ENCODE measurements at places on chromosomes 12 and 14.

GRCh38 chr14:80621701-80622100 lies 319.8 kb downstream of the CEP128 start:
- DNase-seq = no peak

DNA sequence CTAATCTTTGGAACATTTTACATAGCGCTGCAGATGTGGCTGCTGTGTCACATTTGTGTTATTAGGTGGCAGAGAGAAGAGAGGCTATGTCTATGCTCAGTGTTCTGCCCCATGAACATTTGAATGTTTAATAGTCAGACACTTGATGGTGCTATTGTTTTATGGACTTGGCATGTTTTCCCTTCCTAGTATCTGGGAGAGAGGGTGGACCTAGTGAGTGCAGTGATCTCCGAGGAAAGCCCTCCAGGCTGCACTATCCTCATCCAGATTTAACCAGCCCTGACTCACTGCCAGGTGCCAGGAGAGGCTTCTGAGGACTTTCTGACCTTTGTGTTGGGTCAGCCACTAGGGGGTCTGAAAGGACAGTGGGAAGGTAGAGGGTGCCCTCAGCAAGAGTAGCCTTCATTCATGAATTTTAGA lies 24.3 kb downstream of the ZFC3H1 start:
- no peak for DNase-seq

GRCh38 chr12:56234746-56235436 lies 5.0 kb downstream of the SLC39A5 start:
- DNase-seq = no peak

- no peak for DNase-seq
These were observed at the start of gene BIN2 for GRCh38 chr12:51323966-51324895. TSS of gene BIN2 (minus strand) at chr12:51324174. CDS start at chr12:51324102, 72 bp downstream.

- no peak for DNase-seq
These were observed 195.1 kb upstream of the RTL1 start for GRCh38 chr14:101098641-101099040.

GRCh38 chr12:120290609-120291305 lies 946 bp downstream of the RNU4-2 start:
- no peak for DNase-seq

DNA sequence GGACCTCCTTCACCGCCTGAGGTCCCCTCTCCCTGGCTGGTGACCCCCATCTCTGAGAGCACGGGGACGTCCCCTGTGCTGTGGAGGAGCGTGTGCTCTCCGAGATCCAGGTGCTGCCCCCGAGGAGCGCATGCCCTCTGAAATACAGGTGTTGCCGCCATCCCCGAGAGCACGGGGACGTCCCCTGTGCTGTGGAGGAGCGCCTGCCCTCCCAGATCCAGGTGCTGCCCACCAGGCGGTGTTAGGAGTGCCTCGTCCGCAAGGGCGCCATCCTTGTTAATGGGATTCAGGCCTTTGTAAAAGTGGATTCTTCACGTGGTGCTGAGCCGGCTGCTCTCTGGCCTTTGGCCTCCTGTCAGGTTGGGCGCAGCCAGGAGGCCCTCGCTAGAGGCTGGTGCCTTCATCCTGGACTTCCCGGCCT lies 10.1 kb downstream of the NOC4L start:
- DNase-seq = no peak

GRCh38 chr12:106248846-106249371 lies 1.1 kb upstream of the CKAP4 start:
- no peak for DNase-seq

DNA sequence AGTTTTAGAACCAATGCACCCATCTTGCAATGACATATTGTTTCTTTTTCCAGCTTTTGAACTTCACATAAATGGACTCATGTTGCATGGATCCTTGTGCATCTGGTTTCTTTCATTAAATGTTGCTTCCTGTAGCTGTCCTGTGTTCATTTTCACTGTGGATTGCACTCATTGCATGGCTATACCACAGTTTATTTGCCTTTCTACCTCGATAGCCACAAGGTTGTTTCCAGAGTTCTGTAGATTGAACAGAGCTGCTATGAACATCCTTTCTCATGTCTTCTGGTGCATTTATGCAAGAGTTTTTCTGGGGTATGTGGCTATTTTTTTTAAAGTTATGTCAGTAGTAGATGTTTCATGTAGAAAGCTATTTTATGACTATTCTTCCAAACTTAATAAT lies 3.5 kb upstream of the KRT81 start:
- no peak for DNase-seq

DNA sequence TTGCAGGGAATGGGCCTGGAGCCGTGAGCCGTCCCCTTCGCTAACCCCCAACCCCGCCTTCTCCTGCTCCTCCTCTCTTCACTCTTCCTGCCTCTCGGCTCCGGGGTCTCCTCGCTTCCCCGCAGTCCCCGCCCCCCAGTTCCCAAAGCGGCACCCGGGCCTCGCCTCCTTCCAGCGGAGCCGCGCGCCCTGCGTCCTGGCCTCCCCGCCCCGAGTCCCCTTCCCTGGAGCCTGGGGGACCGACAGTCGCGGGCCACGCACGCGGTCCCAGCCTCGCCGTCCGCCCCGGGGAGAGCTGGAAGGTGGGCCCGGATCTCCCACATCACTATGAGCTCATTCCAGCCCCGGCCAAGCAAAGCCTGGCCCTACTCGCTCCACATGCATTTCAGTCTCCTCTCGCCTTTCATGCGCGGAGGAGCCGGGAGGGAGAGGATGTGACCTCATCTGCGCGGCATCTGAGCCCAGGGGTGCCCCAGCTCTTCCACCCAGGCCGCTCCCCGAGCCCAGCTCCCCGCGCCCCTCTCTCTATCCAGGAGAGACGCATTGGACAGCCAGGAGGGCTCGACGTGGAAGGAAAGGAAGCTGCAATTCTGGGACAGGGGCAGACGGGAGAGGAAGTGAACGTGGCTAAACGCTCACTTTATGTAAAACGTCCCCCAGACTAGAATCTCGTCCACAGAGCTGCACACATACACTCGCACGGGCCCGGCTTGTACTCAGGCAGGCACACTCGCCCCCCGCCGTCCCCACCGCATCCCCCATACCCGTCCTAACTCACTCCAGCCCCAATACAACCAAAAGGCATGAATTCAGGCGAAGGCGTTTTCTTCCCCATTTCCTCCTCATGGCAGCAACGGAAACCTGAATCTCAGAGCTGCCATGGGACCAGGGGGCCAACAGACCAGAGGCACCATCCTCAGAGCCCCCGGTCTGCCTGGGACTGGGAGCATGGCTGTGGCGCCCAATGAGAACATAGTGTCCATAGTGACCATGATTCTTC lies 108.7 kb upstream of the CCND2 start:
- DNase-seq = no peak

DNA sequence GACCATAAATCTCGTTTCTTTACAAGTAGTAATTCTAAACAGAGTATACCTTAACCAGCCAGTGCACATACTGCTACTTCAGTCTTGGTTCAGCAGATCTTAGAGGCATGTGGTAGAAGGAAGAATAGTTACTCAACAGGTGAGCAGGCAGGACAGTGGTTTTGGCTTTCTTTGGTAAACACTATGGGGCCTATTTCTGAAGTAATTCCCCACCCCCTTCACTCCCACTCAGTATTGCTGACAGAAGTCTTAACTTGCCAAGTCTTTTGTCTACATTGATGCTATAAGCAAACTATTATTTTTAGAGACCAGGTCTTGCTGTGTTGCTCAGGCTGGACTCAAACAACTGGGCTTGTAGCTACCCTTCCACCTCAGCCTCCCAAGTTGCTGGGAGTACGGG lies 68.5 kb downstream of the FBXO34 start:
- DNase-seq = no peak

DNA sequence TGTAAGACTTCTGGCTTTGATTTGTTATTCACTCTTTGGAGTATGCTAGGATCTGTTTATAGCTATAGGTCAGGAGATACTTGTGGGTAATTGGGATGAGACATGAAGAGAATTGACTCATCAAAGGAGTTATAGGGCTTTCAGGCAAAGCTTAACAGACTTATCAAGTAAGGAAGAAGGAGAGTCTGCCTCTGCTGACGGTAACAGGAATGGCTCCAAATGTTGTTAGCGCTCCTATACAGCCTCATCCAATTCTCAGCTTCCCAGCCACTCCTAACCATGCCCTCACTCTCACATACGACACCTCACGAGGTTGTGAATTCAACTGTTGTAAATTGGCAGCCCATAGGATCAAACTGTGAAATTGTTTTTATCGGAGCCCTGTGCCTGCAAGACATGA lies 140.5 kb downstream of the KCNA5 start:
- no peak for DNase-seq

DNA sequence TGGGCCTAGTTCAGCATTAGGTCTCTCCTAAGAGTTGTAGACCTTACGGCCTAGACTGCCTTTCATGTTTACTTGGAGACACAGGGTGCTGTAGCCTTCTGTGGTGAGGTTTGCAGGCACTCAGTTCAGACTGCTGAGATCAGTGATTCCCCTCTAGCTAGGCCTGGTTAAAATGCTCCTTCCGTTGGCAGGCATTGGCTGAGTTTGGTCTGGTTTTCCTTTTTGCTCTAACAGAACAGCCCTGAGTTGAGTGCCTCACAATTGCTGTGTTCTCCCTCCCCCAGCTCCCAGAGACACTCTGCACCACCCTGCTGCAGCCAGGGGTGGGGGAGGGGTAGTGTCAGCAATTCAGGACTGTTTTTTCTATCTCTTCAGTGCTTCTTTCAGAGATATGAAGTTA lies 178.9 kb upstream of the DYRK2 start:
- no peak for DNase-seq

Measured in HuH-7.5 (cell line).